Activated CD8-positive, alpha-beta memory T cell treated with anti-CD3 and anti-CD28 coated beads for 1 hour (primary cell): ENCODE measurements at places on chromosomes 4 and X.

DNA sequence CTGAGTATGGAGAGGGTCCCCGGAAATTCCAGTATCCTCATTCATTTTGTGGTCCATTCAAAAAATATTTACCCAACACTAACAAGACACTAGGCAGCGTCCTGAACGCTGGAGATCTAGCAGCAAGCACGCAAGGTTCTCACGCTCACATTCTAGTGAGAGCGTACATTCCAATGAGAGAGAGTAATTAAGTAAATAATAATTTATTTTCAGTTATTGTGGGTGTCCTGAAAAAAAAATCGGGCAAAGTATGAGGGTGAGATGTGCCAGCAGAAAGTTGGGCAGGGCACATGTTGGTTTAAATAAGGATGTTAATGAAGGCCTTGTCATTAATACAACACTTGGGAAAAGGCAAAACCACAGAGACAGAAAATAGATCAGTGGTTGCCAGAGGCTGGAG lies 4.0 kb upstream of the TMEM156 start:
- no peak for DNase-seq

DNA sequence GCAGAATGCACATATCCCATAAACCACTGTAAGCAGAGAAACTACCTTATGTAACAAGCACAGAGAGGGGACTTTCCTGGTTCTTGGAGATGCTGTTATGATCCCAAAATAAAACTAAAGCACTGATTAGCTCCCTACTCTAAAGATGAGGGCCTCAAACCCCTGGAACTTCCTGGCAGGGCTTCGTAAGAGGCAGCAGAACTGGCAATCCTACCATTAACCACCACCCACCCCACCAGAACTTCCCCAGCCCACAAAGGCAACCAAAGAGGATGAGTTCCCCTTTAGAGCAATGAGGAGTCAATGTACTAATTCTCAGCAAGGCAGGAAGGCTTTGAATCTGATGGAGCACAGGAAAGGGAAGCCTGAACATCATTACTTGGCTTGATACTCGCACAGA lies 436.5 kb upstream of the FRG1 start:
- no peak for DNase-seq

GRCh38 chr4:20433097-20433705 lies 181.5 kb downstream of the SLIT2 start:
- no peak for DNase-seq

DNA sequence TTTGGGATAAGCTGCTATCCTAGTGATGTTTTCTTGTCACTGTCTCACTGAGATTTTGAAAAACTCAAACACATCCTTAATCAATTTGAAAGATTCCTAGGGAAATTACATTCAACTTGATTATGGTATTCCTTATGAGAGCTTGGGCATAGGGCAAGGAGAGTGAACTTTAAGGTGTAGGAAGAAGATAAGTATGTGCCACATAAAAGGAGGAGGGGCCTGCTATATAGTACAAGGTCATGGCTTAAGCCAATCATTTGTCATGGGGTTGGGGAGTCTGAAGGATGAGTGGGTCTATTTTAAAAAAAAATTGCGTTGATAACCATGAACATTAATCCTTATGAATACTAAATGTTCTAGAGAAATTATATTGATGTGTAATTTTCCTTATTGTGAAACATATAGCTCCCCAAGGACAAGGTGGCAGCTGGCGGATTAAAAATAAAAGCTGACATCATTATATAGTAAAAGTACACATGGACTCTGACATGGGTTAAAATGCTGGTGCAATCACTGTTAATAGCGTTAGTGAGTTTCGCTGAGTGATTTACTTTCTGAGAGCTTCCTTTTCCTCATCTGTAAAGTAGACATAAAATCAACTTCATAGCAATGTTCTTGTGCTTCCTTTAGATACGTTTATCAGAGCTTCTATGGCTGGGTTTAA lies 17.4 kb downstream of the GALNT7 start:
- DNase-seq = no peak

GRCh38 chr4:175246941-175247340 lies 328.8 kb downstream of the ADAM29 start:
- DNase-seq = no peak

- DNase-seq = no peak
Measured at GRCh38 chr4:8662776-8663175, 70.2 kb downstream of the CPZ start.

DNA sequence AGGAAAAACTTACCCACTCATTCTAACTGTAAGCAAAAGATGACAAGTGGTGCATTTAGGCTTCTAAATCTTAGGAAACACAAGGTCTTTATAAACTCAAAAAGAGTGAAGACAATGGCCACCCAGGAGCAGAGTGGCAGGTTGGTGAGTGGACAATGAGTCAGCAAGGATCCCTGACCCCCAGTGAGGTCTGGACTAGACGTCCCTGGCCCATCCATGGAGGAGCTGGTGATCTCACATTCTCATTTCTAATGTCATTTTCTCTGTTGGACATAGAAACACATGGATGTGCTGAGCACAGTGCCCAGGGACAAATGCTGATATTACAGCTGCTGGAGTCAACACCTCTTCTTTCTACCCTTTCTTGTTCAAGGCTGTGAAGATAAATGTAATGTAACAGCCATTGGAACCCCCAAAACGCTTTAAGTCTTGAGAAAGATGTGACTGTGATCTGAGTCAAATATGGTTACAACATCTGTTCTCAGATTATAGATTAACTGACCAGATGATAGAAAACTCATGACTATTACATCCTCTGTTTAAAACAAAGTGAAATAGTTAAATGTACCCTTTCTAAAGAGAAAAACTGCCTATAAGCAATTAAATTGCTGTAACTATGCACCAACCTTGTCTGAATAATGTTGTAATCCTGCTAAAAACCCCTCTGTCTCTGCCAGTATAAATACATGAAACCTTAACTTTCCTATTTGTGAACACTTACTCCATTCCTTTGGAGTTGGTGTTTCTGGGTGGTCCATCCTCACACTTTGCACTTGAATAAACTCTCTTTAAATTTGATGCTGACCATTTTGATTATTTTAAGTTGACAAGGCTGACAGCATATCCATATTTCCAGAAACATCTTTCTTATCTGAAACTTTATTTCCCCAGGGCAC lies 92.7 kb downstream of the USP46 start:
- DNase-seq = no peak

- no peak for DNase-seq
Measured at GRCh38 chr4:54063229-54063628, 1.2 kb downstream of the CHIC2 start.

DNA sequence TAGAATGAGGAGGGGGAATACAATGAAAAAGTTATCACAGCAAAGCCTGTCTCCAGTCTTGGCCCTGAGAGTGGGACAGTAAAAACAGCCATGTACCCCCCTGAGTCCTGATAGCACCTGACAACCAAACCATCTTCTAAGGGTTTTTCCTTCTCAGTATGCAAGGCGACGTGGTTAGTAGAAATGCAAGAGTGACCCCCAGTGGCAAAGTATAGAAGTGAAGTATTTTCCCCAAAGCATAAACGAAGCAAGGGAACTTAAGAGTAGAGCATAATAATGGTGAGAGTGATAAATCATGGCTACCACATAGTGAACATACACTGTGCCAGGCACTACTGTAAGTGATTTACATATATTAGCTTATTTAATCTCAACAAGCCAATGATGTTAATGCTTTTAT lies 52.8 kb downstream of the FAM47C start:
- no peak for DNase-seq

DNA sequence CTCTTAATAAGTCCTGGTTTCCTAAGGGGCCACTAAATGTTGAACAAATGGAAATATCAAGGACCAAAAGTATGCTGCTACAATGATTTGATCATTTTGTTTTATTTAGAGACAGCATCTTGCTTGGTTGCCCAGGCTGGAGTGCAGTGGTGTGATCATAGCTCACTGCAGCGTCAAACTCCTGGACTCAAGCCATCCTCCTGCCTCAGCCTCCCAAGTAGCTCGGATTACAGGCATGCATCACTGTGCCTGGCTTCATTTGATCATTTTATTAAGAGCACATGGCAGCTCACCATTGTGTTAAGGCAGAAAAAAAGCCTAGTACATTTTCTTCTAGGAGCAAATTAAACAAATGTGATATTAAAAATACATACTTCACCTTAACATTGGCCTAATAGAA lies 52.7 kb downstream of the DCLK2 start:
- DNase-seq = no peak

GRCh38 chrX:147735364-147735763 lies 176.4 kb upstream of the FMR1 start:
- no peak for DNase-seq

DNA sequence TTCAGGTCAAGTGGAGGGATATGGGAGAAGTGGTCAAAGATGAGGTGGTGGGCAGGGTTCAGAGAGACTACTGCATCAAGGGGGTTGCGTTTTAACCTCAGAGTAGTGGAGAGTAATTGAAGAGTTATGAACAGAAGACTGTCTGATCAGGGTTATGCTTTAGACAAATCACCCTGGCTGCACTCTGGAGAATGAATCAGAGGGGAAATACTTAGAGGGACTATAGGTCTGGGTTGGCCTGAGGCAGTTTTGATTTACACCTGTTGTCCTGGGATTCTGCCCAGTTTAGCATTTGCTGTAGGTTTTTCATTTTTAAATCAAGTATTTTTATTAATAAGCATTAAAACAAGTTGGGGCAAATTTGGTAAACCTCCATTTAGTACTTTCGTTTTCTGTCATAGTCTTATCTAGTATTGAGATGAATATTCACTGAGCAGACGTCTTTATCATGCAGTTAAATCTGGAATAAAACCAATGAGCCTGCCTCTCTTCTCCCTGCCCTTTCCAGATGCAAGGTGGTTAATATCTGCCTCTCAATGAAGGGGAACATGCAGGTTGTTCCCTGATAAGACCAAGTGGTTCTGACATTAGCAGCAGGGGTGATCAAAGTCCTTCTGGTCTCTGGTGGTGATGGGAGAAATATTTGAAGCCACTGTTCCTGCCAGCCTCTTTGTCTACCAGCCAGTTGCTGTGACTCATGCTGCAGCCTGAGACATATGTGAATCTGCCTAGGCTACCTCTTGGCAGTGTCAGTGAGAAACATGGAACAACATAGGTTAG lies 116.0 kb upstream of the RPS6KA3 start:
- DNase-seq = no peak

GRCh38 chr4:40493160-40493559 lies 136.5 kb downstream of the RBM47 start:
- no peak for DNase-seq

DNA sequence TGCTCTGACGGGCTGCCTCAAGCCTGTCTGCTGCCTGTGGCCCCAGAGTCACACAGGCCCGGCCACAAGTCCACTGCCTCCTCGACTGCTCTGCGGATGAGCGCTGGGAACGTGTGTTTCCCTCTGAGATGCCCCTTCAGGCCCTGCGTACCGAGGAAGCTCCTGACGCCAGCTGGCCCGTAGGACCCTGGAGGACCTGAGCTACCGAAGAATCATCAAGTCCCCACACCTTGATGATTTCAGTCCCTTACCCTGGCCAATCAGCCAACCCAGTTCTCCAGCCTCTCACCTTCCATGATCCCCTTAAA lies 96.6 kb upstream of the LRPAP1 start:
- no peak for DNase-seq
